Stimulated activated CD8-positive, alpha-beta memory T cell treated with anti-CD3 and anti-CD28 coated beads, Interleukin-7, amount 100 ng/mL, for 4 hours (primary cell): ENCODE measurements at places on chromosomes 11 and 22.

GRCh38 chr22:22520667-22521602 lies 865 bp upstream of the ZNF280A start:
- DNase-seq = no peak

GRCh38 chr22:42830161-42830560 lies 26.9 kb downstream of the ARFGAP3 start:
- no peak for DNase-seq

GRCh38 chr11:37264060-37264459 lies 666.0 kb upstream of the RAG2 start:
- no peak for DNase-seq

- DNase-seq = no peak
Observed at GRCh38 chr11:62139526-62140303, 15.9 kb downstream of the INCENP start.

GRCh38 chr22:46774253-46774979 lies 12.0 kb downstream of the TBC1D22A start:
- DNase-seq = no peak

- DNase-seq = no peak
Observed at GRCh38 chr11:20197881-20198280, 37.6 kb upstream of the DBX1 start.

- DNase-seq = no peak
Observed at GRCh38 chr11:1081601-1082311, 7.1 kb downstream of the MUC2 start.

GRCh38 chr22:41367680-41368542 lies 13.8 kb upstream of the TEF start:
- no peak for DNase-seq

- peak; percentile 33 for DNase-seq
Observed at GRCh38 chr11:19723572-19724342, 11.1 kb downstream of the NAV2 start.

DNA sequence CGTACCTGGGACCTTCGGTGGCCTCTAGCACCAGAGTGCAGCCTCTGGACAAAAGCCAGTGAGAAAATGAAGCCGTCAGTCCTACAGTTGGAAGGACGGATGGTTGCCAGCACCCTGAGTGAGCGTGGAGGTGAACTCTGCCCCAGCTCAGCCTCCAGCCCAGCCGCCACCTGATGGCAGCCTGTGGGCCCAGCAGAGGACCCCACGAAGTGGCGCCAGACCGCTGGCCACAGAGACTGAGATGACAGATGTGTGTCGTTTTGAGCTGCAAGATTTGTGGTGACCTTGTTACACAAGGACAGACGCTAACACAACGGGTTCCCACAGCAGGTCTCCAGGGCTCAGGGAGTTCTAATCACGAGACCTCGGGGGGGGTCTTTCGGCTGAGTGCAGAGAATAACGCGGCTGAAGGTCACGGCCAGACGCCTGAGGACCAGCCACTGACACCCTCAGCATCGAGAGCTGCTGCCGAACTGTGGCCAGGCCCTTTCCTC lies 75.0 kb downstream of the BRD1 start:
- DNase-seq = no peak

- DNase-seq = no peak
Observed at GRCh38 chr11:113555071-113555619, 79.9 kb upstream of the DRD2 start.
